NCI-H2081 treated with DMSO at 0.1 percent for 48 hours (cell line): ENCODE measurements at places on chromosomes 2 and 18.
A peak's percentile ranks its signal among the peaks of the same experiment; 100 is the strongest.

DNA sequence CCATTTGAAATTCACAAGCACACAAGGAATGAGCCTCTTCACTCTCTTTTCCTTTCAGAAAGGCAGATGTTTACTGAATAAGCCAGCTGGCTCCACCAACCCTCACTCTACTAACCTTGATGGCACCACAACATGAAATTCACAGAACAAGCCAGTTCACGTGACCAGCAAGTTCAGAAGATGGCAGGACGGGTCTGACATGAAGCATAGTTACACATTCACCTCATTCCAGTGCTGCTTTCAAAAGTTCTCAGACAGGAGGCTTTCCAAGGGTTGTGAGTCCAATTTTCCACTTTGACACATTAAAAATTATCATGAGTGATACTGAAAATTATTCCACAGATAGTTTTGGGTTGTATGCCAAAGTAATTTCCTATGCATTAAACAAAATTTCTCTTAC, 74.2 kb upstream of the MBOAT2 start:
- no peak for DNase-seq

- DNase-seq, result no peak
These were observed 72.4 kb downstream of the TEX51 start for GRCh38 chr2:126971162-126971480.

DNA sequence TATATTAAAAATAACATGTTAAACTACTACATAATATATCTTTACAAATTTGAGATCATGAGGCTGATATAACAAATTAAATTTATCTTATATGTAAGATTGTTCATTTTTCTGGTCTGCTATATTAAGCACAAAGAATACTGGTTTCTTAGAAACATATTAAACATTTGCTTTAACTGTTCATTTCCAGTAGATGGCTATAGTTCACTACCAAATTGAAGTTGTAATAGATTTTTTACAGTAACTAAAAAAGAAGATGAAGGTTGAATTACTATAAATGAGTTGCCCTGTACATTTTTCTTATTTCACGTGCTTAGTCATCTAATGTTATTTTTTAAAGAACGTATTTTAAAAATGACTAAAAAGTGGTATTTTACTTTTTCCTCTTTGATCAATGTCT, 57.0 kb downstream of the ZNF407 start:
- DNase-seq, result peak; percentile 45

DNA sequence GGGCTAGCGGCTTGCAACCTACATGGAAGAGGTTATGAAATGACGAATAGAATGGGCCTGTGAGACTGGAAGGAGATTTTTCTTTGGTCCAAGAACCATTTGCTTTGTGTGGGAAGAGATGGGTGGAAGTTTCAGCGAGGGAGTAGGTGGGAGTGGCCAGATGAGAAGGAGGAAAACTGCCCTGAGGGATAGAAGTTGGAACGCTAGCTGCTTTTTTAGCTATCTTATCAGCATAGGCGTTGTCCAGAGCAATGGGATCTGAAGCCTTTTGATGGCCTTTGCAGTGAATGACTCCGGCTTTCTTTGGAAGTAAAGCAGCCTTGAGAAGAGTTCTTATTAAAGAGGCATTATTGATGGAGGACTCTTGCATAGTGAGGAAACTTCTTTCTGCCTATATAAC, 52.4 kb downstream of the SPTBN1 start:
- no peak for DNase-seq

DNA sequence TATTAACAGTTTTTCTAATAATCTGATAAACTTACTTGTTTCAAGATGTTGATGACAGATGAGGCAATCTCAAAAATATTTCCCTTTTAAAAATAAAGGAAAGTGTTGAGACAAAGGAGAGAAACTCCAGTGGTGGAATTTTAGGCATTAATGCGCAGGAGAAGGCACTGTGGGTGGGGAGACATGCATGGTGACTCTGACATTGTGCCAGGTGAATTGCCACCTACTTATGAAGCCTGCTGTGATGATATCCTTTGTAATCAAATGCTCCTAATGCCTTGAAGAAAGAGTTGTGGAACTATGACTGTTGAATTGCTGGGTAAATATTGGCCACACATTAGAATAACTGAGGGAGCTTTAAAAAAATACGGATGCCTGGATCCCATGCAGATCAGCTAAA, 101.4 kb downstream of the PLA2R1 start:
- DNase-seq, result no peak

- DNase-seq, result no peak
These were observed 300.0 kb upstream of the PIK3C3 start for GRCh38 chr18:41655074-41655473.

- DNase-seq, result no peak
These were observed 292.7 kb upstream of the SLC39A10 start for GRCh38 chr2:195364015-195364965.

DNA sequence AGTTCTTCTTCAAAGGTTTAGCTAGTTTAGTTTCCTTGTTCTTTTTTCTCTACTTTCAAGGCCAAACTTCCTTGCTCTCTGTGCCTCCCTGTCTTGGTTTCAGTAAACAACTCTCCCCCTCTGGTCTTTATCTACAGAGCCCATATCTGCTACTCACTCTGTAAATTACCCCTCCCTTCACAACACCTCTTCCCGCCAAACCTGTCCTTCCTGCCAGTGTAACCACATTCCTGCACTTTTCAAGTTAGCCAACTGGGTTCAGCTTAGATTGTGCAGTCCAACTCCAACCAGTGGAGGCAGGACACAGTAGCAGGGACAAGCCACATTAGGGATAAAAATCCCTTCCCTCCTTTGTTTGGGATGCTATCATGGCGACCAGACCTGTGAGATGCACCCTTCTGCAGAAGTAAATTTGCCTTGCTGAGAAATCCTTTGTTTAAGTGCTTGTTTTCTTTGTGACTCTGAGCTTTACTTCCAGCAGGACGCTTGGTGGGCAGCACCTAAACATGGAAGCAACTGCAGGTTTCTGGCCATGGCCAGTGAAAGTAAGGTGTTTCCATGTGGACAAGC, 706.0 kb downstream of the KCNJ3 start:
- DNase-seq, result no peak

DNA sequence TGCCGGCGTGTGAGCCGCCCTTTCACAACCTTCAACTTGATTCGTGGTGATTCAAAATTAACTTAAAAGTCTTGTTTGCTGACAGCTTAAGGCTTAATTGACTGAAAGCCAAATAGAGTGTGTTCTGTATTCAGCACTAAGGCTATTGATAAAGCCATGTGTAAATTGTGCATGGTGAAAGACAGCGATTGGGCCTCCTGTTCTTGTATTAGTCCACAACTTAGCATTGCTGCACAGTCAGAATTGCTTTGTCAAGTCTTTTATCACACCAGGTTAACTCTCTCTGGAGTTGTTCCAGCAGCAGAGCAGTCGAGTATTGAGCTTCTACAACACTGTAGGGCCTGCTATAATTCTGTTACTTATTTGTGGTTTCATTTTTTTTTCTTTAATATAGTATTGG, 210.1 kb downstream of the WDR7 start:
- no peak for DNase-seq

- DNase-seq, result no peak
These were observed 280.4 kb downstream of the C1D start for GRCh38 chr2:67782443-67782842.

- no peak for DNase-seq
These were observed 35.5 kb upstream of the PROKR1 start for GRCh38 chr2:68607837-68608236.

GRCh38 chr18:10840743-10841142, 308.6 kb downstream of the PIEZO2 start:
- no peak for DNase-seq

GRCh38 chr2:224142397-224143312, 103.6 kb upstream of the SERPINE2 start:
- no peak for DNase-seq

GRCh38 chr2:149164827-149165226, 126.3 kb downstream of the LYPD6B start:
- DNase-seq, result no peak

GRCh38 chr2:222677981-222678380, 6.5 kb downstream of the MOGAT1 start:
- no peak for DNase-seq

DNA sequence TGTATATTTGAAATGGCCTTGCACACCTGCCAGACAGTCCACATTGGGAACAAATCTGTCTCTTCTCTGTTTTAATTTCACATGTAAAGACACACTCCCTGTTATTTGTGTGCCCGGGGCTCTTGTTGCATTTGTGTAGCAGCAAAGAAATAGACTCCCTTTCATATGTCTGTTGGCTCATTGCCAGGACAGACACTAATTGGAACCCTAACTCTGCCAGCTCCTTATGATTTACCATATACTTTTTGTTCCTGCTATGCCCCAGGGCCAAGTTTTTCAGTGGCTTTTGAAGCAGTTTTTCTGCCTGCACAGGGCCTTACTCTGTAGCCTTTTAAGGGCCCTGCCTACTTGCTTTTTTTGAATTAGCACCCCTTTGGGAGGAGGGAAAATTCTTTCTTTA, 396.9 kb downstream of the DLGAP1 start:
- DNase-seq, result peak; percentile 35

- no peak for DNase-seq
These were observed 36.6 kb downstream of the COPS8 start for GRCh38 chr2:237122214-237122666.

DNA sequence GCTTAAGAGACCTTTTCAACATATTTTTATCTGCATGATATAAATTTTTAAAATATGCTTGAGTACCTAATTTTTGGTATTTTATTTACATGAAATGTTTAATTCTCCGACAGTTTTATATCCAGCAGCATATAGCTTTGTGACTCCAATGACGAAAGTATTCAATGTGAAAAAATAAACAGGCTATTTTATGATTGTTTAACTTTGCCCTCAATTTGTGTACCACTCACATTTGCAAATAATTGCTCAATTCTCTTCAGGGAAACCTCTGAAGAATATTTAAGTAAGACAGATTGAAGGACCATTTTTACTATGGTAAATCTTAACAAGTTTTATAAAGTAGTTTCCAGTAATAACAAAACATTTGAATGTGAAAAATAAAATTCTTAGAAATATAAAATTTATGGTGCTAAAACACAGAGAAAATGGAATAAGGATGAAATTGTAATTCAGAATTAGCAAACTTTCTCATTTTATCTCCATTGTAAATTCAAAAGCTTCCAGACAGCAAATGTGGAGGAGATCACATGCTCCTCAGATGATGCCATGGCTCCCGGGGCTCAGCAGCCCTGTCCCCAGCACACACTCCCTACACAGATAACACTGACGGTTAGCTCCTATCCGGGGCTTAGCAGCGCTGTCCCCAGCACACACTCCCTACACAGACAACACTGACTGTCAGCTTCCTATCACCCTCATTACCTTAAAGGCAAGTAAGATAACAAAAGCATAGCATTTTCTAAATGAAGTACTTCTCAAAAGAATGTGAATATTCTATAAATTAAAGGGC, 39.7 kb downstream of the SH3YL1 start:
- DNase-seq, result no peak

DNA sequence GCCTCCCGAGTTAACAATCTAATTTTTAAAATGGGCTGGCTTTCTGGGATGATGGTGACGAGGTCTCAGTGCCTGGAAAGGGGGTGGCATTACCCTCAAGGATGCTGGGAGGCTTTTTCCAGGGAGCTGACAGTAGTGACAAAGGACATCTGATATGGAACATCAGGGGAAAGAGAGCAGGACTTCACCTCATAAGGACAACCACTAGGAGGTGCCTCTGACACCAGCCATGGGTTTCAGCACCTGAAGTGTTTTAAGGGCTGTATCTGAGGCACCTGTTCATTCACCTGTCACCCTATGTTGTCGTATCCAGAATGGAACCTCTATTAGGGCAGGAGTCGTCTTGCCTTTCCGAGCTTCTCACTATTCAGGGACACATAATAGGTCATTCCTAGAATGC, 10.8 kb downstream of the IL36B start:
- DNase-seq, result no peak

DNA sequence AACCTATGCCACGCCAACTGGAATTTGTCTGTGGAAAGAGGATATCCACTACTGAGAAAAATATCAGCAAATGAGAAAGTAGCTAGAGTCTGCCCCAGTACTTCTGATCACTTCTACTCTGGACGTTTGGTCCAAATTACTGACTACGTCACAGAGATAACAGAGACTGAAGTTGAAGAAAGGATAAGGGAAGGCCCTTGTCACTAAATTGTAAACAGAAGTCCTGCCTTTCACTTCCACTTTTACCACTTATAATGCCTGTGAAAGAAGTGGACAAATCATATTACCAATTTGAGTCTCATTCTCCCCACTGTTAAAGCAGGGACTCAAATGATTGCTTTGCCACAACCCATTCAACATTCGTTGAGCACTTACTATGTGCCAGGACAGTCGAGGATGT, 173.9 kb upstream of the ERBB4 start:
- DNase-seq, result no peak

- no peak for DNase-seq
These were observed 22.9 kb downstream of the TDRD15 start for GRCh38 chr2:21146638-21147037.

DNA sequence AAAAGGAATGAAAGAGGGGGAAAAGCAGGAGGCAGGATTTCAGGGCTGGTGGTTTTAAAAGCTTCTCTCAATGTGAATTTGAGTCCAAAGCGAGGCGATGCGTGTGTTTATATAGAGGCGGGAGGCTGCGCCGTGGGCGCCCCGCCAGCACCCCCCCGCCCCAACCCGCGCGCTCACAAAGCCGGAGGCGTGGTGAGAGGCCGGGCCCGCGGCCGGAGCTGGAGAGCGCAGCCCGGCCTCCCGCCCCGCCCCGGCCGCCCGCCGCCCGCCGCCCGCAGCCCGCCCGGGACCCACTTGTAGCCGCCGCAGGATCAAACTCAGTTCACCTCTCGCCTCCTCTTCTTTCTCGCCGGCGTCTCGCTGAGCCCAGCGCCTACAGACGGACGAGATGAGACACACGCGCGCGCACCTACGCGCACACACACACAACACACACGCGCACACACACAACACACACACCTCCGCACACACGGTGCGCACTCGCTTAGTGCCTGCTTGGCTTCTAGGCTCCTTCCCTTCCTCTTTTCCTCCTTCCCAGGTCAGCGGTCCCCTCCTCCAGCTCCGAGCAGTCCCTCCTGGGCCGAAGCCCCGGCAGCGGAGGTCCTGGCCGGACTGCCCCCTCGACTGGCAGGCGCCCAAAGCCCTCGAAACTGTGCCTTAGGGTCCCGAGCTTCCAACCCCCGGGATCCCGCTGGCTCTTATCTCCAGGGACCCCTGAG, 1.3 kb upstream of the CYP26B1 start:
- DNase-seq, result no peak

- no peak for DNase-seq
These were observed 60.3 kb upstream of the NFE2L2 start for GRCh38 chr2:177324797-177325196.

GRCh38 chr2:224405841-224406370, 4.0 kb upstream of the FAM124B start:
- DNase-seq, result no peak

DNA sequence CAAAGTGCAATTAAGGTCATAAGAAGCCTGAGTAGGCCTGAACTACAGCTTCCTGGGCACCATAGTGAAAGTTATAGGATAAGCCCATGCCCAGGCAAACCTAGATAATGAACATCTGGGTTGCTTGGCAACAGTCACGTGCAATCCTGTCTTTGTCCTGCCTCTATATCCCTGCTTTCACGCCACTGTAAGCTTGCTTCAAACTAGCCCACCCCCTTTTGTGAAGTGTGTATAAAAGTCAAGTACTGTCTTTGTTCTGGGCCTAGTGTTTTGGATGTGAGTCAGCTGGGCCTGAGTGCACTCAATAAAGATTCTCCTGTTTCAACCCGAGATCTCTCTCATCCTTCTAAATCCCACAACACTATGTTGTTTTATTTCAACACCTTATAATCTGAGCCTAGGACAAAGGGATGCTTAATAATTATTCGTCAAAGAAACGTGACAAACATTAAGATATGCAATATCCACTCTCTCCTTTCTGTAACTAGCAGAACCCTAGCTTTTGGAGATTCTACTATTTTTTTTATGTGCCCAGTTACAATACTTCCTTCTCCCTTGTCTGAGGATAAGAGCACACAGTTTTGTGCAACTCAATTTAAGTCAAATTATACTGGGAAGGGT, 927.8 kb downstream of the SUCLG1 start:
- no peak for DNase-seq
